Muscle of leg (tissue), 16 donors: ENCODE measurements at places on chromosomes 6 and 20. TPM values are rescaled to one million over a fixed set of nuclear protein-coding genes. Genes with fewer than 3 reads are reported as not detected.
A peak's percentile ranks its signal among the peaks of the same experiment; 100 is the strongest.

Gene PDE7B
- 9.5 TPM for polyA plus RNA-seq

Gene CPXM1
- 62.7 TPM for polyA plus RNA-seq

DNA sequence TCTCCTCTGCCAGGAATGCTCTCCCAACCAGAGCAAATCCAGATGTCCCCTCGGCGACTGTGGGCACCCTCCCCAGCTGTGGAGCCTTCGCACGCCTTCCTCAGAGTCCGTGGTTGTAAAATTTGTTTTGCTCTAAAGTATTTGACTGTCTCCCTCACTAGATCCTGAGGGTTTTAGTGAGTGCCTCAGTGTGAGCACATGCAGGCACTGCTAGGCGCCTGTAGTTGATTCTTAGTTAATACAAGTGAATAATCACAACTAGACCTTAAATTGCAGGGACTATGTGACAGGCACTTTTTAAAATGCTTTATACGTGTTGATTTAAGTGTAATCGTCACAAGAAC is 680 bp upstream of the MTCH1 start:
- peak overlapping the region; percentile 63 for H3K4me3 ChIP-seq
- peaks cover 32% of the 10 kb centered on the region for H3K4me1 ChIP-seq
- peaks cover 4% of the 10 kb centered on the region for H3K27me3 ChIP-seq

Gene MAS1
- polyA plus RNA-seq: 0.43 TPM

DNA sequence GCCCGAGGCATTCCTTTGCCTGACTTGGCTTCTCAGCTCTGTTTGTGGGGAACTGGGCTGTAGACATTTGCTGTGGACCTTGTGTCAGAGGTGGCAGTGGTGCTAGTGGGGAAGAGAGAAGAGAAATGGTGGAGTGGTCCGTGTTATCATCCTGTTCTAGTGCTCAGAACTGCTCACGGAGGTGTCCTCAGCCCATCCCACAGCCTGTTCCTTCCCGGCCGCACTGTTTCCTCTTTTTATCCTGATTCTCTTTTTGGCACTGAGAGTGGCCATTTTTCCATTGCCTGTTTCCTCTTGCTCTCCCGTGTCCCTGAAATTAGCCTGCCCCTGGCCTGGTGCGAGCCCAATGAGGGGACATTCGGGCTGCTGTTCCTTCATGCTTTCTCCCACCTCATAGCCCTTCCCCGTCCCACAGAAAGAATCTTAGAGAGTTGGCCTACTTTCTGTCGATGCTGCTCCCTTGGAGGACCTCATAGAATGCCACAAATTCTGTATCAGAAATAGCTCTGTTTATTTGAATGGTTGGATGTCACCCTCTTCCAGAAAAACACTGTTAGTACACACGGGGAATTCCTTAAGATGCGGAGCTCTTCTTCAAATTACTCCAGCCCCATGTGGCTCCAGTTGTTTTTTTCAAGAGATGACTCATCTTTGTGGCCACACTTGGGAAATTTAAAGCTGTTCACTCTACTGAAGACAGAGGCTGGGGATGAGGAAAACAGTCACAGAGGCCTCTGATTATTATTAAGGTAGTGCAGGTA is 26.1 kb downstream of the FARS2 start:
- DNase-seq: peak; percentile 24
- no peak overlapping the region for H3K4me3 ChIP-seq
- no peak overlapping the region for H3K27ac ChIP-seq
- no peaks in the 10 kb centered on the region for H3K27me3 ChIP-seq

Gene HLA-DMB
- 3.5 TPM for polyA plus RNA-seq

- no peaks in the 10 kb centered on the region for H3K36me3 ChIP-seq
- H3K4me1 ChIP-seq: peaks cover 7% of the 10 kb centered on the region
- H3K4me3 ChIP-seq: no peak overlapping the region
- no peak overlapping the region for H3K27ac ChIP-seq
- no peaks in the 10 kb centered on the region for H3K27me3 ChIP-seq
- no peak for DNase-seq
Measured at GRCh38 chr6:75376347-75377024, 91.9 kb upstream of the TMEM30A start.

GRCh38 chr20:32288225-32288849 is 10.9 kb downstream of the KIF3B start:
- H3K4me3 ChIP-seq: no peak overlapping the region
- peaks cover 2% of the 10 kb centered on the region for H3K4me1 ChIP-seq
- no peaks in the 10 kb centered on the region for H3K27me3 ChIP-seq
- no peaks in the 10 kb centered on the region for H3K36me3 ChIP-seq
- no peak for DNase-seq
- no peak overlapping the region for H3K27ac ChIP-seq

Gene SLC22A2
- 0.32 TPM for polyA plus RNA-seq

Gene NUP153
- polyA plus RNA-seq: 31.0 TPM

Gene EDN1
- polyA plus RNA-seq: 2.1 TPM

- no peak for DNase-seq
- H3K27me3 ChIP-seq: peaks cover 5% of the 10 kb centered on the region
- H3K27ac ChIP-seq: no peak overlapping the region
- H3K4me1 ChIP-seq: no peaks in the 10 kb centered on the region
Measured at GRCh38 chr6:169912266-169913095, 161.1 kb downstream of the ERMARD start.

GRCh38 chr6:129665555-129665954 is 44.4 kb downstream of the ARHGAP18 start:
- no peaks in the 10 kb centered on the region for H3K27me3 ChIP-seq
- H3K27ac ChIP-seq: no peak overlapping the region
- no peak for DNase-seq
- no peak overlapping the region for H3K4me3 ChIP-seq

DNA sequence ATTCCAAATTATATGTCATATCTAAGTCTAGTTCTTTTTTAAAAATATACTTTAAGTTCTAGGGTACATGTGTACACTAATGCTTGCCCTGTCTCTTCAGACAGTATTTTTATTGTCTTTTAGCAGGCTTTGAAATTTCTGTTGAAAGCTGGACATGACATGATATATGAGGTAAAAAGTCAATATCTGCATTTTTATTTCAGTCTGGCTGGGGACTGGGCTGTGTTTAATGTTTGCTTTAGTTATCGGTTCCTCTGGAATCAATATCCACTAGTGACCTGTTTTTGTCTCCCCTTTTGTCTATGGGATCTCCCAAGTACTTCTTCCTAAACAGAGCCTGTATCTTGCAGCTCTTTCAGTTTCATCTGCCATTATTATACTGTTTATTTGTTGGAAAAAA is 786.2 kb upstream of the GJE1 start:
- H3K27ac ChIP-seq: no peak overlapping the region
- H3K4me3 ChIP-seq: no peak overlapping the region
- no peaks in the 10 kb centered on the region for H3K36me3 ChIP-seq
- no peaks in the 10 kb centered on the region for H3K27me3 ChIP-seq
- no peak for DNase-seq

DNA sequence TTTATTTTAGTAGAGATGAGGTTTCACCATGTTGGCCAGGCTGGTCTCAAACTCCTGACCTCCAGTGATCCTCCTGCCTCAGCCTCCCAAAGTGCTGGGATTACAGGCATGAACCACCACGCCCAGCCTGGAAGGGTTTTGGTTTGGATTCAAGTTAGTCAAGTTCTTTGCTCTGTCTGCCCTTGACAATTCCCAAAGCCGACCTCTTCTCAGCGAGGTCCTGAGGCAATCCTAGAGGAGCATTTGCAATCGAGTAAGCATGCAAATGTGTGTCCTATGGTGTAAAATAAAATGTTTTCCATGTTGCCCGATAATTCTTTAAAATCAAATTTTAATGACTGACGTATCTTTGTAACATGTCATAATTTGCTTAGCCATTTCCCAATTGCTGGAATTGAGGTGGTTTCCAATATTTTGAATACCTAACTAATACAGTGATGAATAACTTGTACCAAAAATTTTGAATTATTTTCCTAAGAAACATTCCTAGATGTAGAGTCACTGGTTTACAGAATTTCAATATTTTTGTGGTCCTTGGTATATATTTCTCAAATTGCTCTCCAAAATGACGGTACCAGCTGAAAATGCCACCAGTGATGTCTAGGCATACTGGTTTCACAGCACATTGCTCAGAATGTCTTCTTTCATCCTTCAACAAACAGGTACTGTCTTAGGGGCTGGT is 38.7 kb downstream of the GTF2H5 start:
- H3K27ac ChIP-seq: no peak overlapping the region
- H3K27me3 ChIP-seq: peaks cover 7% of the 10 kb centered on the region
- no peak for DNase-seq
- H3K36me3 ChIP-seq: no peaks in the 10 kb centered on the region
- no peak overlapping the region for H3K4me3 ChIP-seq

GRCh38 chr20:36572701-36573102 is 695 bp upstream of the TGIF2 start:
- H3K4me3 ChIP-seq: peak overlapping the region; percentile 56
- no peaks in the 10 kb centered on the region for H3K27me3 ChIP-seq
- no peaks in the 10 kb centered on the region for H3K36me3 ChIP-seq
- peaks cover 28% of the 10 kb centered on the region for H3K4me1 ChIP-seq
- DNase-seq: peak; percentile 52

- no peak overlapping the region for H3K27ac ChIP-seq
- H3K36me3 ChIP-seq: no peaks in the 10 kb centered on the region
- no peak for DNase-seq
Measured at GRCh38 chr6:112044856-112045255, 9.0 kb upstream of the CCN6 start.

DNA sequence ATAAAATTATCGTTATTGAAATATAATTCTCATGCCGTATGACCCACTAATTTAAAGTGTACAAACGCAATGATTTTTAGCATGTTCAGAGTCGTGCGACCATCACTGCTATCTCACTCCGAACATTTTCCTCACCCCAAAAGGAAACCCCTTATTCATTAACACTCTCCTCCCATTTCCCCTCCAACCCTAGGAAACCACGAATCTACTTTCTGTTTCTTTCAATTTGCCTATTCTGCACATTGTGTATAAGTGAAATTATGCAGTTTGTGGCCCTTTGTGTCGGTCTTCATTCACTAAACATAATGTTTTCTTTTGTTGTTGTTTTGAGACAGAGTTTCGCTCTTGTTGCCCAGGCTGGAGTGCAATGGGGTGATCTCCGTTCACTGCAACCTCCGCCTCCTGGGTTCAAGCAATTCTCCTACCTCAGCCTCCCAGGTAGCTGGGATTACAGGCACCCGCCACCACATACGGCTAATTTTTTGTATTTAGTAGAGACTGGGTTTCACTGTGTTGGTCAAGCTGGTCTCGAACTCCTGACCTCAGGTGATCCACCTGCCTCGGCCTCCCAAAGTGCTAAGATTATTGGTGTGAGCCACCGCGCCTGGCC is 99.7 kb upstream of the ZNF217 start:
- no peaks in the 10 kb centered on the region for H3K27me3 ChIP-seq
- H3K4me1 ChIP-seq: no peaks in the 10 kb centered on the region
- no peak overlapping the region for H3K4me3 ChIP-seq
- H3K36me3 ChIP-seq: no peaks in the 10 kb centered on the region
- no peak overlapping the region for H3K27ac ChIP-seq

Gene MUC21
- polyA plus RNA-seq: 0.25 TPM

Gene OOEP
- polyA plus RNA-seq: not detected

GRCh38 chr6:22024973-22025467 is 271.8 kb downstream of the PRL start:
- no peaks in the 10 kb centered on the region for H3K27me3 ChIP-seq
- peaks cover 24% of the 10 kb centered on the region for H3K4me1 ChIP-seq
- peak overlapping the region; percentile 74 for H3K27ac ChIP-seq
- H3K36me3 ChIP-seq: no peaks in the 10 kb centered on the region
- H3K4me3 ChIP-seq: no peak overlapping the region

DNA sequence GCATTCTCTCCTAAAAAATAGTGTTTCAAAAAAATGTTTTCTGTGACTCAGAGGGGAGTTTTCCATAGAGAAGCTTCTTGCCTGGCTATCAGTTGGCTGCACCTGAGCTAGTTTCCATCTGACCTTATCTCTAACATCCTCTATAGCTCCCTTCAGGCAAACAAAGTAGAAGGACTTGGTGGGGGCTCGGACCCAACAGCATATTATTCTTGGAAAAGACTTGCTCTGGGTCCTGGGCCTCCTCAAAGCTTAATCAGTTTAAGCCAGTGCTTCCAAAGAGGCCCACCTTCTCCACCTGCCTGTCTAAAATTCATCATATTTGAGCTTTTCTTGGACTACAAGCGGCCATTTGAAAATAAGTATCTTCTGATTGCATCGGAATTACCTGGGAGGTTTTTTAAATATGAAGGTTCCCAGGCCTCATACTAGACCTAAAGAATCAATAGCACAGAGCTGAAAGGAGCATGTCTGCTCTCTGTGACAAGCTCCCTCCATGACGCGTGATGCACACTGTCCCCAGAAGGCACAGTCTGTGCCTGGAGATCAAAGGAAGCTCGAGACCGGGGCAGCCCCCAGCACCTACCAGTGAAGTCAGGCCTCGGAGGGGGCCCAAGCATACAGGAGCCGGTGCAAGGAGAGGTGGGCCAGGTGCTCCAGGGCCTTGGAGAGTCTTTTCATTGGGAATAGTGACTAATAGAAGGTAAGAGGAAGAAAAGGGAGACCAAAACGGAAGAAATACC is 80.6 kb upstream of the HIVEP1 start:
- H3K36me3 ChIP-seq: no peaks in the 10 kb centered on the region
- no peak overlapping the region for H3K4me3 ChIP-seq
- no peak overlapping the region for H3K27ac ChIP-seq
- no peaks in the 10 kb centered on the region for H3K27me3 ChIP-seq
- DNase-seq: no peak
- no peaks in the 10 kb centered on the region for H3K4me1 ChIP-seq

DNA sequence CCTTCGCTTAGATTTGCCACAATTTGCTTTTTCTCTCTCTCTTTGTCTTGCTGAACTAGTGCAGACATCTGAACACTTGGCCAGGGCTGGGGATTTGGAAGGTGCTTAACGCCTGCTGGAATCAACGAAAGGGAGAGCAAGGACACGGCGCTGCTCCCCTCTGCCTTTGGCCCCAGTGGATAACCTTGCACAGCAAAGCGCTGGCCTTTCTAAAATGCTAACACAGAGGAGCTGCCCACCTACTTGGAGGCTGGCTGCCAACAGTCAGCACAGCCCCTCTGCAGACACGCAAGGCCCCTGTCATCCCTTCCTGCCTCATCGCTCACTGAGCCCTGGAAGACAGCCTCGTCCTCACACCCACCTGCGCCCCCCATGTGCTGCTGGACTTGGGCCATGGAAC is 37.5 kb downstream of the C20orf203 start:
- peaks cover 19% of the 10 kb centered on the region for H3K4me1 ChIP-seq
- DNase-seq: peak; percentile 35
- no peak overlapping the region for H3K27ac ChIP-seq
- no peak overlapping the region for H3K4me3 ChIP-seq
- H3K36me3 ChIP-seq: no peaks in the 10 kb centered on the region

DNA sequence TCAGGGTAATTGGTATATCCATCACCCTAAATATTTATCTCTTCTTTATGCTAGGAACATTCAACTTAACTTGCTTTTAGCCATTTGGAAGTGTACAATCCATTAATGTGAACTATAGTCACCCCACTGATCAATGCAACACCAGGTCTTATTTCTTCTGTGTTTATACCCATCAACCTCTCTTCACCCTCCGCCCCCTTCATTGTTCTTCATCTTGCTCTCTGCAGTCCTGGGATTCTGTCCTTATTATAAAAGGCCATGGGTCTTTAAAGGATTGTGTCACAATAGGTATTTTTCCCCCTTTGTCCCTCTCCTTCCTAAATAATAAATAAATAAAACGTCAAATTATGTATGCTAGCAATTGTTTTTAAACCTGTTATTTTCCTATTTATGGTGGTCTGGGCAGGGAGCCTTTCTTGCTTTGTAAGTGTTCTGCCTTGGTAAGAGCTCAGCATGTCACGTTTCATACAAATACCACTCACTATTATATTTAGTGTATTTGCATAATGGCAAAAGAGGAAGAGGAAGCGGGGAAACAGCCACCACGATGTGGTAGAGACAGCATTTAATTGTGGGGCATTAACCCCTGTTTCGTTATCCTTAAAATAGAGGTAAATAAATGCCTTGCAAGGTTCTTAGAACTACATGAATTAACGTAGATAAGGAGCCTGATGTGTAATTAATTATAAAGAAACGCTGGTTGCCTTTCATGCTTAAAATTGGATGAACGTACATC is 1.9 kb downstream of the ABRACL start:
- peak; percentile 20 for DNase-seq
- no peaks in the 10 kb centered on the region for H3K27me3 ChIP-seq
- H3K36me3 ChIP-seq: peaks cover 3% of the 10 kb centered on the region
- H3K4me1 ChIP-seq: peaks cover 9% of the 10 kb centered on the region
- H3K4me3 ChIP-seq: peak overlapping the region; percentile 92
